ENCODE measurements at places on chromosomes 3 and 15.

DNA sequence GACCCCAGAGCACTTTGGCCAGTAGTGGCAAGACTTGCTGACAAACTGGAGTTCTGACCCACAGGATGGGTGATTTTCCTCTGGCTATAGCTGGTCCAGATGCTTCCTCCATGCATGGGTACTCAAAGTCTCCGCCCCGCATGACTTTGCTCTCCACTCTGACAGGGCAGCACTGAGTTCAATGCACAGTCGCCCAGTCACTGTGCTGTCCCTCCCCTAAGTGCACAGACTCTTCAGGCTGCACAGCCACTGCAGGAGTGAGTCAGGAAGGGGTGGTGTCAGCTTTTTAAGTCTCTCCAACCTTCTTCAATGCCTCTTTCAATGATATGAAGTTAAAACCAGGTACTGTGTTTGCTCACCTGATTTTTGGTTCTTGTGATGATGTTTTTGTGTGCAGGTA lies 17.8 kb downstream of the TEX9 start:
- DNase-seq, result peak; percentile 13

GRCh38 chr3:46950650-46951241 lies 25.8 kb downstream of the CCDC12 start:
- no peak for DNase-seq

DNA sequence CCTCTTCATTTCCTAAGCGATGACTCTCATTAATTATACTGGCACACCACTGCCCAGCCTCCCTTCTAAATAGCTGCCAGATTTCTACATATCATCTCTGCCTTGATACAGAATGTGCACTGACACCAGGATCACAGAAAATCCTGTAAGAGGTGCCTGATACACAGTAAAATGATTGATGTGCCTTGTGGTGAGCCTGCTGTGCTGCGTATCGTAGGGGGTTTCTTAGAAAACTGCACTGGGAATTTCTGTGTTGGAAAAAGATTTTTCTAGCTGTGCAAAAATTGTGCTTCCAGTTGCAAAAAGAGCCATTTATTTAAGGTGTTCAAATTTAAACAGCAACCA lies 3.0 kb upstream of the PLCH1 start:
- no peak for DNase-seq

GRCh38 chr15:28002136-28002861 lies 96.8 kb downstream of the OCA2 start:
- no peak for DNase-seq

GRCh38 chr15:61794276-61794675 lies 266.0 kb downstream of the VPS13C start:
- no peak for DNase-seq

DNA sequence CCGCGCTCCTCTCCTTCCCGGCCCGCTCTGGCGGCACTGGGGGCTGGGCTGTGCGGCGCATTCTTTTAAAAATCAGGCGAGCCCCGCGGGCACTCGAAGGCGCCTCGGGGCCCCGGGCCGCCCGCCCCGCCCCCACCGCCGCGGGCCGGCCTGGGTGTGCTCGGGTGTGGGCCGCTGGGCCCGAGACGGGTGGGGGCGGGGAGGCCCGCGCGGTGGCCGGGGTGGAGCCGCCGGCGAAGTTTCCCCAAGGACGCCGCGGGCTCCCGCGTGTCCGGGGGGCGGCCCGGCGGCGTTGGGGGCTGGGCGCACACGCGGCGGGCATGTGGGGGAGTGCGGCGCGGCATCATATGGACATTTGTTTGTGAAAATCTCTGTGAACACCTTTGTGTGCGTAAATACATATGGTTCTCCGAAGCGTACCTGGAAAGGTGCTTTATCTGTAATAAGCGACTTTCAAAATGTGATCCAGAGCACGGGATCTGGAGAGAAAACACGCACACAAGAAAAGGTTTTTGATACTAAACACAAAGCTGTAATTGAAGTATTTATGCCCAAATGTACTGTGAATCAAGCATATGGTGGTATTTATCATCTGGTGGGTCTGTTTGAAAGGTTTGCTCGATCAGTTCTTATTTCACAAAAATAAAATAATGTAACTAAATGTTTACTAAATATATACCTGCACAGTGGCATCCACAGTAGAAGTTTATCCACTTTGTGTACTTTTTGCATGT lies 612 bp upstream of the TBL1XR1 start:
- DNase-seq, result peak; percentile 71

Measured in hematopoietic multipotent progenitor cell treated with erythropoietin and hydrocortisone succinate and interleukin-3 and kit ligand, for 6 days (in vitro differentiated cells).